ENCODE measurements at places on chromosomes 13 and 19. TPM values are rescaled to one million over a fixed set of nuclear protein-coding genes. Genes with fewer than 3 reads are reported as not detected.

DNA sequence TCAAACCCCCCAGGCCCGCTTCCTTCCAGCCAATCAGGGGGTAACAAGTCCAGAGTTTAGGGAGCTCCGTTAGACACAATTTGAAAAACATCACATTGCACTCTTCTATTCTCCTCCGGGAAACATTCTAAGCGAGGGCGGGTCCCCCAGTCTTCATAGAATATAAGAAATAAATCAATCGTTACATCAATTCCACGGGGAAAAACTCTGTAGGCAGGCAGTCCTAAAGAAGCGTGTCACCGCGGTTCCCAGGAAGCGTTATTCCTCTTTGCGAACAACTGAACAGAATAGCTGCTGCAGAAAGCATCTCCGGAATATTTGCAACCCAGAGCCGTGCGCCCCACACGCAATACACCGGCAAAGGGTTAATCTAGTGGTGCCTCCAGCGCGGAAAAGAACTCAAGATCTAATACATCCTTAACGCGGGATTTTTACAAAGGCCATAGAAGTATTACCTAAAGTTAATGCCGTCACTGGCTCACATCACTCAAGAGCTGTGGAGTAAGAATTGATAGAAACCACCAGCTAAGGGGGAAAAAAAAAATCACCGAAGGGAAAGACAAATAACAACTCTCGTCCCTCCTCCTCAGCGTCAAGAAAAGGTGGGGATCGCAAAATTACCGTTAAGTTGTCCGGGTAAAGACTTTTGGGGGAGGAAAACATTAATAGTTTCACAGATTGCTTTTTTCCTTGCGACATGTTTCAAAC lies 65.1 kb downstream of the KCNRG start:
- peaks cover 51% of the 10 kb centered on the region for H3K27me3 ChIP-seq
- H3K27ac ChIP-seq = peak overlapping the region; percentile 100
- peaks cover 29% of the 10 kb centered on the region for H3K4me1 ChIP-seq
- H3K4me3 ChIP-seq = peak overlapping the region; percentile 100

DNA sequence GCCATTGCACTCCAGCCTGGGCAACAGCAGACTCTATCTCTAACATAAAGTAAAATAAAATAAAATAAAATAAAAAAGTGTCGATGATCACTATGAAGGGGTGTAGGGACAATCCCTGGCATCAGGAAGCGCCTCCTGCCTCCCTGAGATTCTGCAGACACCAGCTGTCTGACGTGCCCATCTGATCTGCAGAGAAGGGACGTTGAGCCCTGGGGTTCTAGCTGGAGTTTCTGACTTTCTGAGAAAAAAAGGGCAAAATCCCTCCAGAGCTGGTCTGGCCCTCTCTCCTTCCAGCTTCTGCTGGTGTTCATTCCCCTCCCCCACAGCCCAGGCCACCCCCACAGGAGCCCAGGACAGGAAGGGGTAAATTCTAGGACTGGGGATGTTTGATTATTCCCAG lies 2.4 kb upstream of the ADGRE5 start:
- DNase-seq = no peak
- H3K36me3 ChIP-seq = peaks cover 27% of the 10 kb centered on the region
- no peak overlapping the region for H3K4me3 ChIP-seq
- H3K27ac ChIP-seq = peak overlapping the region; percentile 95
- H3K27me3 ChIP-seq = no peaks in the 10 kb centered on the region

- no peak overlapping the region for H3K4me3 ChIP-seq
- H3K36me3 ChIP-seq = no peaks in the 10 kb centered on the region
- H3K4me1 ChIP-seq = peaks cover 3% of the 10 kb centered on the region
- H3K27me3 ChIP-seq = no peaks in the 10 kb centered on the region
Observed at GRCh38 chr19:51158474-51159129, 16.5 kb downstream of the SIGLEC7 start.

- DNase-seq = no peak
- H3K4me3 ChIP-seq = no peak overlapping the region
Observed at GRCh38 chr13:33186861-33187291, 98.7 kb downstream of the STARD13 start.

- H3K4me3 ChIP-seq = no peak overlapping the region
- no peak overlapping the region for H3K27ac ChIP-seq
- peaks cover 20% of the 10 kb centered on the region for H3K4me1 ChIP-seq
Observed at GRCh38 chr13:113483504-113484293, 6.8 kb downstream of the DCUN1D2 start.

GRCh38 chr13:86906127-86906874 lies 764.9 kb upstream of the SLITRK5 start:
- DNase-seq = no peak
- H3K27ac ChIP-seq = no peak overlapping the region
- H3K4me3 ChIP-seq = no peak overlapping the region
- no peaks in the 10 kb centered on the region for H3K27me3 ChIP-seq
- no peaks in the 10 kb centered on the region for H3K36me3 ChIP-seq

GRCh38 chr13:44471686-44472085 lies 98.1 kb downstream of the SERP2 start:
- H3K36me3 ChIP-seq = no peaks in the 10 kb centered on the region
- DNase-seq = no peak
- H3K4me3 ChIP-seq = no peak overlapping the region

DNA sequence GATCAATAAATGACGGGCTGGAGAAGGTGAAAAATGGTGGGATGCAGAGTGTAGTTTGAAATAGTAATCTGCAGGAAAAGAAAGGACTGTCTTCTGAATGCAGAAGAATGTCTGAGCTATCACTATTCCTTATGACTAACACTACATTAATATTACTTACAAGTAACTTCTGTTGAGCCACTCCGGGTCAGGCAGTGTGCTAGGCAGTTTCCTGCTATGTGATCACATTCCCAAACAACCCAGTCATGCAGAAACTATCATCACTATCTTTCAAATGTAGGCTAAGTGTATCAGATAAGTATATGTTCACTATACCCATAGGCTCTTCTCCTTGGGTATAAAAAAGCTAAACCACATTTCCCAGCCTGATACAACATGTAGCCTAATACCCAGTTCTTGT lies 6.6 kb downstream of the ZNF599 start:
- no peak for DNase-seq
- no peak overlapping the region for H3K27ac ChIP-seq

GRCh38 chr19:47901370-47901769 lies 15.3 kb upstream of the SULT2A1 start:
- H3K27me3 ChIP-seq = peaks cover 8% of the 10 kb centered on the region
- no peak overlapping the region for H3K4me3 ChIP-seq
- H3K36me3 ChIP-seq = no peaks in the 10 kb centered on the region
- DNase-seq = no peak
- H3K4me1 ChIP-seq = no peaks in the 10 kb centered on the region

DNA sequence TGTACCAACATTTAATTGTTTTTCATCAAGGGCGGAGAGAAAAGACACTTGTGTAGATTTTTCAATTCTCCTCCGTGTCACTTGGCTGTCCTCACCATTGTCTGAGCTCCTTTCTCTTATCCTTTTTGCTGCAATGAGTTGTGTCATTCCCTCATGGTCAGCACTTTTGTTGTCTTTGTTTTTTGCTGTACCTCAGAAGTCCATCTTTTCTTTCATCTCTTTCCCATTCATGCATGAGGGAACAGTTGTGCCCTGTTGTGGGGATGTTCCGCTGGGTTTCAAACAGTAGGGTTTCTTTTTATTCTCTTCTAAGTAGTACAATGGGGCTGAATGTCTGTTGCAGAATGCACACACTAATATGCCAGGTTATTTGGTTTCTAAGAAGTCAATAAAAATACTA lies 222.6 kb downstream of the TM9SF2 start:
- H3K27ac ChIP-seq = no peak overlapping the region
- H3K4me1 ChIP-seq = no peaks in the 10 kb centered on the region
- no peaks in the 10 kb centered on the region for H3K27me3 ChIP-seq
- DNase-seq = no peak
- H3K4me3 ChIP-seq = no peak overlapping the region
- no peaks in the 10 kb centered on the region for H3K36me3 ChIP-seq

DNA sequence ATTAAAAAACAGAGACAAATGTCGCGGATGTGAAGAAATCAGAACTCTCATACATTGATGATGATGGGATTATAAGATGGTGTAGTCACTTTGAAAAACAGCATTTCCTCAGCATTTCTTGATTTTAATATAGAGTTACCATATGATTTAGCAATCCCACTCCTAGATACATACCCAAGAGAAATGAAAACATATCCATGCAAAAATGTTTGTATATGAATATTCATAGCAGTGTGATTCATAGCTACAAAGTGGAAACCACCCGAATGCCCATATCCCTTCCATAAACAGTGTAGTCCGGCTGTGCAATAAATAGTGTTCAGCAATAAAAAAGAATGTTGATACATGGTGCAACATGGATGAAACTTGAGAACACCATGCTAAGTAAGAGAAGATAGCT lies 44.6 kb downstream of the DPY19L3 start:
- H3K36me3 ChIP-seq = peaks cover 5% of the 10 kb centered on the region
- no peak overlapping the region for H3K4me3 ChIP-seq
- H3K27ac ChIP-seq = no peak overlapping the region

DNA sequence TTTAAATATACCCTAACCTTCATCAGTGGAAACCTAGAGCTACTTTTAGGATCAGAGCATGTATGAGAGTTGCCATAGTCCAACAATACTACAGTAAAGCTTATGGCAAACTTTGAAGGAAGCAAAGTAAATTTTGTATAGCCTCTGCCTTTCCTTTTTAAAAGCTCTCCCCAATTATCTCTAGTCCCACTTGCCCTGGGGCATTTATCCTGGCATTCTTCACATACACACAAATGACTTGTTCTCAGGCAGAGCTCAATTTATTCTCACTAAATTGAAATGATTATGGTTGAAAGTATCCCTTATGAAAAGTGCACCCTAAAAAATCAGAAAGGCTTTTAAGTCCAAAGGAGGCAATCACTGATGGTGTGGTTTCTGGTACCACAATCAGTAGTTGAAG lies 94.1 kb upstream of the UFM1 start:
- H3K27ac ChIP-seq = no peak overlapping the region
- no peaks in the 10 kb centered on the region for H3K4me1 ChIP-seq
- DNase-seq = no peak
- H3K36me3 ChIP-seq = no peaks in the 10 kb centered on the region
- H3K27me3 ChIP-seq = no peaks in the 10 kb centered on the region

GRCh38 chr19:18995804-18996241 lies 37.5 kb downstream of the SUGP2 start:
- no peaks in the 10 kb centered on the region for H3K27me3 ChIP-seq
- H3K36me3 ChIP-seq = peaks cover 15% of the 10 kb centered on the region
- no peak overlapping the region for H3K27ac ChIP-seq
- peaks cover 23% of the 10 kb centered on the region for H3K4me1 ChIP-seq
- no peak overlapping the region for H3K4me3 ChIP-seq

GRCh38 chr19:35776102-35776788 lies 881 bp downstream of the ARHGAP33 start:
- H3K4me3 ChIP-seq = peak overlapping the region; percentile 82
- no peak for DNase-seq
- no peaks in the 10 kb centered on the region for H3K27me3 ChIP-seq
- no peaks in the 10 kb centered on the region for H3K36me3 ChIP-seq
- peaks cover 11% of the 10 kb centered on the region for H3K4me1 ChIP-seq
- H3K27ac ChIP-seq = no peak overlapping the region

DNA sequence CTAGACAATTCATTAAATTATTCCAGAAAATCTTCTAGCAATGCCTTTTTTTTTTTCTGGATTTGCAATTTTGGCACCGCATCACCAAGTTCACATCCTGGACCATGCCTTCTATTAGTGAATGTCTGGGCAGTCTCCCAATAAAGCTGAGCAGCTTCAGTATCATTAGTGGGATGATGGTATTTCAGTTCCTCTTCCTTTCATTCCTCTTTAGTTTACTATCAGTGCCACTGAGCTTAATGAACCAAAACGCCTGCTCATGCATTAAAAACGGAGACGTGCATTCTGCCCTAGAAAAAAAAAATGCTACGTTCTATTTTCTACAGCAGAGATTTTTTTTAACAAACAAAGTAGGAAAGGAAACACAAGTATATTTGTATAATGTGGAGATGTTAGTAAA lies 343.0 kb downstream of the PCDH9 start:
- DNase-seq = no peak
- no peaks in the 10 kb centered on the region for H3K4me1 ChIP-seq
- no peak overlapping the region for H3K27ac ChIP-seq
- no peak overlapping the region for H3K4me3 ChIP-seq
- no peaks in the 10 kb centered on the region for H3K36me3 ChIP-seq

GRCh38 chr19:5628461-5628860 lies 5.6 kb downstream of the SAFB start:
- peaks cover 51% of the 10 kb centered on the region for H3K36me3 ChIP-seq
- DNase-seq = peak; percentile 4
- H3K27me3 ChIP-seq = no peaks in the 10 kb centered on the region
- H3K4me3 ChIP-seq = peak overlapping the region; percentile 51

- peaks cover 20% of the 10 kb centered on the region for H3K36me3 ChIP-seq
- no peak overlapping the region for H3K4me3 ChIP-seq
- H3K27ac ChIP-seq = peak overlapping the region; percentile 61
Observed at GRCh38 chr13:79501538-79502232, 20.7 kb downstream of the NDFIP2 start.

DNA sequence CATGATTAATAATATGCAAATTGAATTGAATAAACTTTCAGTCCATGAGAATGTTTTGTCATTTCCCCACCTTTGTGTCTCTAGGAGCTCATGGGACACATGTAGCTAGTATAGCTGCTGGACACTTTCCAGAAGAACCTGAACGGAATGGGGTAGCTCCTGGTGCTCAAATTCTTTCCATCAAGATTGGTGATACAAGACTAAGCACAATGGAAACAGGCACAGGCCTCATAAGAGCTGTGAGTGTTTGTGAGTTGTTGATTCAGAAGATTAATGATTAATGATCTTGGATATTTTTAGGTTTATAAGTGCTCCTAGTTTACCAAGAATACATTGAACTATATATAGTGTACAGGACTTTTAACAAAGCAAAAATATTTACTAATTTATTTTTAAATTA lies 30.1 kb downstream of the TPP2 start:
- H3K27ac ChIP-seq = no peak overlapping the region
- no peaks in the 10 kb centered on the region for H3K4me1 ChIP-seq
- no peak overlapping the region for H3K4me3 ChIP-seq

DNA sequence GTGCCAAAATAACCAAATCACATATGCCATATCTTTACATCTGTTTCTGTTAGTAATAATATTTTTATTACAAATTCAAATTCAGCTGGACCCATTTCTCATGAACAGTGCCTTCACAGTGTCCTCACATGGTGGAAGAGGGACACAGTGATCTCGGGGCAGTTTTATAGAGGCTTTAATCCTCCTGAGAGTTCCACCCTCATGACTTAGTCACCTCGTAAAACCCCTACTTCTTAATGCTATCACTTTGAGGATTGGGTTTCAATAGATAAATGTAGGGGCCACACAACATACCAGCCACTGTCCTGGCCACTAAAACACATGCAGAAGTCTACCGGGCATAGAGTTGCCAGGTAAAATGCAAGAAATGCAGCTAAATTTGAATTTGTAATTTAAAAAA lies 201.5 kb downstream of the MYO16 start:
- H3K4me1 ChIP-seq = no peaks in the 10 kb centered on the region
- H3K27me3 ChIP-seq = no peaks in the 10 kb centered on the region
- H3K27ac ChIP-seq = no peak overlapping the region
- no peaks in the 10 kb centered on the region for H3K36me3 ChIP-seq
- no peak overlapping the region for H3K4me3 ChIP-seq
- DNase-seq = no peak

- H3K27ac ChIP-seq = peak overlapping the region; percentile 90
- peaks cover 27% of the 10 kb centered on the region for H3K4me1 ChIP-seq
- peak overlapping the region; percentile 78 for H3K4me3 ChIP-seq
- H3K36me3 ChIP-seq = peaks cover 15% of the 10 kb centered on the region
Observed at GRCh38 chr13:46321494-46322225, 65.4 kb downstream of the RUBCNL start.

GRCh38 chr13:22161871-22162270 lies 491.0 kb downstream of the FGF9 start:
- H3K36me3 ChIP-seq = peaks cover 15% of the 10 kb centered on the region
- H3K4me1 ChIP-seq = peaks cover 30% of the 10 kb centered on the region
- no peak for DNase-seq
- H3K27me3 ChIP-seq = no peaks in the 10 kb centered on the region

The FCER2 gene
- 1.5 TPM for total RNA-seq

The ZNF17 gene
- total RNA-seq = 10.5 TPM

The FXYD7 gene
- 0.54 TPM for total RNA-seq

The STARD13 gene
- total RNA-seq = not detected

The ZNF837 gene
- total RNA-seq = 2.1 TPM

The COL5A3 gene
- total RNA-seq = 0.04 TPM

The NAPSA gene
- 16.1 TPM for total RNA-seq
